ENCODE measurements at places on chromosomes 2 and 18.

GRCh38 chr2:149799013-149799705 lies 211.6 kb upstream of the MMADHC start:
- no peak for DNase-seq

- no peak for DNase-seq
Observed at GRCh38 chr2:15967415-15968279, 27.3 kb downstream of the MYCN start.

GRCh38 chr2:214051585-214051984 lies 359.3 kb upstream of the VWC2L start:
- no peak for DNase-seq

DNA sequence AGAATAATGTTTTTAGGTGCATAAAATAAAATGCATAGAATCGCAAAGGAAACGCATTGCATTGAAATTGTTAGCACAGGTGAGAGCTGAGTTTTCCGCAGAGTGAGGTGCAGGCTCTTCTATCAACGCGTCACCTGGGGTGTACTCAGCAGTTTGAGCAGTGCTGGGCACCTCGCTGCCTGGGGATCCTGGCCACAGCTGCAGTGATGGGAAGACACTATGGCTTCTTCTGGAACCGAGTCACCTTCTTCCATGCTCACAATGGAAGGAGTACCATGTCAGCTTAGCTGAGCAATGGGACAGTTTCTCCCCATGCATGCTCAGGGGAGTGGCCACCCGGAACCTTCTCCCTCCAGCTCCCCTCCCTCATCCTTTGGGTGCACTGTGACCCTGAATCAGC lies 95.4 kb upstream of the OTOS start:
- no peak for DNase-seq

GRCh38 chr2:189142893-189143759 lies 36.4 kb downstream of the COL5A2 start:
- no peak for DNase-seq
